ENCODE measurements at places on chromosomes 2 and 18.
A peak's percentile ranks its signal among the peaks of the same experiment; 100 is the strongest.

- H3K4me1 ChIP-seq = no peaks in the 10 kb centered on the region
- no peak overlapping the region for H3K27ac ChIP-seq
- no peak for DNase-seq
- no peaks in the 10 kb centered on the region for H3K36me3 ChIP-seq
- no peaks in the 10 kb centered on the region for H3K27me3 ChIP-seq
- no peak overlapping the region for H3K4me3 ChIP-seq
Measured at GRCh38 chr2:50885948-50886347, 146.0 kb downstream of the NRXN1 start.

GRCh38 chr2:68391099-68391498 is 26.0 kb downstream of the PLEK start:
- H3K4me1 ChIP-seq = 0 out of 2 replicates have a peak, but pooled peaks cover 5% of the 10 kb centered on the region
- no peak for DNase-seq
- no peaks in the 10 kb centered on the region for H3K27me3 ChIP-seq
- H3K27ac ChIP-seq = no peak overlapping the region
- no peaks in the 10 kb centered on the region for H3K36me3 ChIP-seq
- no peak overlapping the region for H3K4me3 ChIP-seq

DNA sequence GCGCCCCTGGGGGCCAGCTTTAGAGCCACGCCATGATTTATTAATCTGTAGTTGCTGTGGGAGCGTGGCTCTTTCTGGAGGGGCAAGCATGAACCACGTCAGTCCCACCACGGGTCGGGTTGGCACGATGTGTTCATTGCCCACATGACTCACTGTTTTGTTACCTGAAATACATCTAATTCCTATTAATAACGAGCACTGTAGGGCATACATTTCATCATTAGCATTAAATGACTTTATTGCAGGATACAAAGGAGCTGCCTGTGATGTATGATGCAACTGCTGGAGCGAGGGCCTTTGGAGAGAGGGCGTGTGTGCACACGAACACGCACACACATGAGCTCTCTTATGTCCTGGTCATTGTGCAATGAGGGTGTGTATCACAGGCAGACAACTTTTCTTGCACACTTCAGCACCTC is 127.0 kb downstream of the INHBB start:
- H3K27me3 ChIP-seq = no peaks in the 10 kb centered on the region
- no peaks in the 10 kb centered on the region for H3K36me3 ChIP-seq
- no peak overlapping the region for H3K4me3 ChIP-seq
- H3K4me1 ChIP-seq = peaks cover 89% of the 10 kb centered on the region
- DNase-seq = no peak

DNA sequence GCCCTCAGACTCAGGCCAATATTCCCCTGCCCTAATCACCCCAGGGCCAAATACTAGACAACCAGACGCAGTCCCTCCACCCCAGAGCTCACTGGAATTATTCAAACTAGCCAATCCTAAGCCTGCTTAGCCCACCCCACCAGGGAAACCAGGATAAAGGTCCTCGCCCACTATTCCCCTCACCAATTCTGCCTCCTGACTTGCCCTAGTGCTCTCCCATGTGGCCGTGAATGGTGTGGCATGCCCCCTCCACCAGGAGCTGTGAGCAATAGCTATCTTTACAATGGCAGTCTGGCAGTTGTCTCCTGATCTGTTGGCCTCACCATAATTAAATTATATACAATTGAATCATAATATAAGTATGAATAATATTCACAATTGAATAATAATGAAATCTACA is 42.3 kb downstream of the FAM124B start:
- no peak overlapping the region for H3K4me3 ChIP-seq
- no peak overlapping the region for H3K27ac ChIP-seq
- DNase-seq = peak; percentile 16
- no peaks in the 10 kb centered on the region for H3K27me3 ChIP-seq

DNA sequence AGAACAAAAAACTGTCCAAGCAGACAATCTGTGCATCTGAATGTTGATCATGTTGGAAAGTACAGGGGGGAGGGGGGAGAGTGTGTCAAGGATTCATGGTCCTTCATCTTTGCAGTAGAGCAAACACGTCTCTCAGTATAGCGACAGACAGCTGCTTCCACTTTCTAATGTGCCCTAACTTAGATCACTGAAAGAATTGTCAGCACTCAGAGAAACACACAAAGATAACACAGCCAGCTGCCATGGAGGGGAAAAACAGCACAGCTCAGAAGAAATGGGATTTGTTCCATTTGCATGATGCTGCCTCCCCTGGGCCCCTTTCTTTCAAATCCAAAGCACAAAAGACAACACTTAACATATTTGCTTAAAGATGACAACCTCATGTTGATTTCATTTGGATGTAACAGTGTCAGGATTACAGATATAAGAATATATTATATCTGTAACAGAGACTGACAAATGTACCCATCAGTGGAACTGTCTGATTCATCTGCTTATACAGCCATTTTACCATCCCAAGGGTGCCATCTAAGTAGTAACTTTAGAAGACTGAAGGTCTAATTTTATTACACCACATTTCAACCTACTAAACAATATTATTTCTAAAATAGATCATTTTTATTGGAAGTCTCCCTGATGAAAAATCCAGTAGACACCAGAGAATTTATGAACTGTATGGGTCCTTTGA is 17.7 kb downstream of the FIGN start:
- H3K27ac ChIP-seq = no peak overlapping the region
- H3K4me1 ChIP-seq = peaks cover 18% of the 10 kb centered on the region
- H3K36me3 ChIP-seq = no peaks in the 10 kb centered on the region
- H3K4me3 ChIP-seq = no peak overlapping the region
- peak; percentile 16 for DNase-seq

GRCh38 chr18:12340945-12341660 is 33.1 kb downstream of the TUBB6 start:
- H3K27ac ChIP-seq = no peak overlapping the region
- no peak for DNase-seq
- no peak overlapping the region for H3K4me3 ChIP-seq
- no peaks in the 10 kb centered on the region for H3K27me3 ChIP-seq
- peaks cover 20% of the 10 kb centered on the region for H3K36me3 ChIP-seq

DNA sequence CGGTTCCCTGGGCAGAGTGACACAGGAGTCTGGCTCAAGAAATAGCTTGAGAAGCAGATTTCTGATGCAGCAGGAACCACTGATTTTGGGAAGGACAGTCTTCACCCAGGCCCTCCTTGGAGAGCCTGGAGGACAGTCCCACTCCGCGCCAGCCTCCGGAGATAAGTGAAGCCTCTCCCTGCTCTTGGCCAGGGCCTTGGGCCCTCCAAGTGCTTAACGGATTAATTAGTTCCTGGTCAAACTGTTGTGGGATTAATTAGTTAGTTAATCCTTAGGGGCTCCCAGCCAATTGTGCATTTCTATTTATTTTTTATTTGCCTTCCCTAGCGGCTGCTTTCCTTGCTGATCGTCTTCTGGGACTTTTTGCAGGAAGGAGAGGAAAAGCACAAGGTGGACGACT is 19.6 kb downstream of the CPLX4 start:
- no peak for DNase-seq
- no peak overlapping the region for H3K4me3 ChIP-seq
- no peaks in the 10 kb centered on the region for H3K4me1 ChIP-seq

DNA sequence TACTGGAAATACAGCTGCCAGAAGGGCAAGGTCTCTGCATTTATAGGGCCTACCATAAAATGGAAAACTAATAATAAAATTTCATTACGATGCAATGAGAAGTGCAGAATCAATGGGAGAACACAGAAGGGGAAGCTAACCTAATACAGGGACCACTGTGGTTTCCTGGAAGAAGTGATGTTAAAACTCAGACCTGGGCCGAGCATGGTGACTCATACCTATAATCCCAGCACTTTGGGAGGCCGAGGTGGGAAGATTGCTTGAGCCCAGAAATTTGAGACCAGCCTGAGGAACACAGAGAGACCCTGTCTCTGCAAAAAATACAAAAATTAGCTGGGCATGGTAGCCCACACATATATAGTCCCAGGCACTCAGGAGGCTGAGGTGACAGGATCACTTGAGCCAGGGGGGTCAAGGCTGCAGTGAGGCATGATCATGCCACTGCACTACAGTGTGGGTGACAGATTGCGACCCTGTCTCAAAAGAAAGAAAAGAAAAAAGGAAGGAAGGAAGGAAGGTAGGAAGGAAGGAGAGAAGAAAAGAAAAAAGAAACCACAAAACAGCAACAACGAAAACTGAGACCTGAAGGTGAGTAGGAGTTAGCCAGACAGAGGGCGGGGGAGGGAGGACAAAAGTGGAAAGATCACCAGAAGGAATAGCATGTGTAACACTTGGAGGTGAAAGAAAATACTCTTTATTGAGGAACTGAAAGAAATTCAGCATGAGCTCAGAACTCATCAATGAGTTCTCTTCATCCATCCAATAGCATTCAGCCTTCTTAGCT is 58.3 kb upstream of the DTNA start:
- H3K4me1 ChIP-seq = no peaks in the 10 kb centered on the region
- H3K36me3 ChIP-seq = no peaks in the 10 kb centered on the region
- no peak overlapping the region for H3K4me3 ChIP-seq
- H3K27ac ChIP-seq = no peak overlapping the region
- no peak for DNase-seq

GRCh38 chr2:113940891-113941290 is 51.0 kb downstream of the ACTR3 start:
- no peak for DNase-seq
- H3K4me1 ChIP-seq = no peaks in the 10 kb centered on the region
- H3K36me3 ChIP-seq = peaks cover 47% of the 10 kb centered on the region
- no peak overlapping the region for H3K4me3 ChIP-seq

DNA sequence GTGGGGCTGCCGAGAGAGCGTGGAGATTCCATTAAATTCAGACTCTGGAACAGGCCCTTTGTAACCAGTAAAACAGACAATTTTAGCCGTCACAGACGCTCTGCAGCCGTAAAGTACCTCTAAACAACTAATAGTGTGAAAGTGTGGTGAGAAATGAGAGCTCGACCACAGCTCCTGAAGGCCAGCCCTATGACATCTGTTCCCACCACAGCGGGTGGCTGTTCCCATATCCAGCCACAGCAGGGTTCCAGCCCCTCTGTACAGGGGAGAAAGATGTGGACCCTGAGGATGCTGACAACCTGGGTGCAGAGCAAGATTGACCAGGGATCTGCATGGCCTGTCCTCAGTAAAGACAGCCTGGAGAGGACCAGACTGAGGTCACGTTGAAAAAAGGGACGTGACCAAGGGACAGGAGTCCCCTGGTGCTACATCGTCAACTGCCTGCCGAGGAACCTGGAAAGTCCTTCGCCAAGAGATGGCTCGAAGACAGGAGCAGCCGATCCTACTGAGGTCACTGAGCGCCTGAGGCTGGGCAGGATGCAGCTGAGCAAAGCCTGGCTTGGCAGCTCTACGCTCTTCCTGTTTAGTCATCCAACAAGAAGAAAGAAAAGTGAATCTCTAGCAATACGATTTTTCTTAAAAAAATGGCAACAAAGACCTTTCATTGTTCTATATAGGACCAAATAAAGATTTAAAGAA is 831.7 kb downstream of the RNF144A start:
- H3K4me3 ChIP-seq = no peak overlapping the region
- no peak overlapping the region for H3K27ac ChIP-seq
- H3K36me3 ChIP-seq = no peaks in the 10 kb centered on the region
- no peaks in the 10 kb centered on the region for H3K27me3 ChIP-seq

DNA sequence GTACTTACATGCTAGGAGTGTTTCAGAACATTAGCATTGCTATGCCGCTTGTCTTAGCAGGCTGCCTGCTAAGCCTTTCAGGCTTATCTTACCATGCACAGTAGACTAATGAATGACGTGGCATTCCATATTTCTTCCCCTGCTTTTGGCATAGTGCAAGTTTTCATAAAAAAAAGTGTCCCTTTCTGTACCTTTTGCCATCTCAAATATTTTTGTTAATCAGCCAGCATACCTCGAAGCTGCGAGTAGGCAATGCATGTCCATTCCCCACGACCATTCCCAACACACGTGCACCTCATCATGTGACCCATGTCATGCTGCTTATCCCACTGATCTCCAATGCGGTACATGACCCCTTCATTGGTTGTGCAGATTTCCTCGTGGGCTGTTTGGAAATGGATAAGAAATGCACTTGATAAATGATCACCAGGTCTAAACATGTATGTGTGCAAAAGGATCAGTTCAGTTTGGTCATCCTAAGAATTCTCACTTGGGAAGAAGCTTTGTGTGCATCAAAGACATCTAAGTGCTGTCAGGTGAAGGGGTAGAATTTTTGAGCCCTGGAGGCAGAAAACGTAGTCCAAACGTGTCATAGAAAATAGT is 13.9 kb downstream of the FN1 start:
- peaks cover 72% of the 10 kb centered on the region for H3K36me3 ChIP-seq
- peak overlapping the region; percentile 77 for H3K27ac ChIP-seq
- no peak overlapping the region for H3K4me3 ChIP-seq
- no peaks in the 10 kb centered on the region for H3K27me3 ChIP-seq
- no peak for DNase-seq
- H3K4me1 ChIP-seq = peaks cover 97% of the 10 kb centered on the region

GRCh38 chr18:13455471-13455870 is 236.9 kb downstream of the LDLRAD4 start:
- no peak overlapping the region for H3K27ac ChIP-seq
- DNase-seq = no peak
- no peak overlapping the region for H3K4me3 ChIP-seq
- H3K27me3 ChIP-seq = no peaks in the 10 kb centered on the region

- H3K36me3 ChIP-seq = no peaks in the 10 kb centered on the region
- H3K4me1 ChIP-seq = no peaks in the 10 kb centered on the region
- no peaks in the 10 kb centered on the region for H3K27me3 ChIP-seq
Measured at GRCh38 chr18:66124394-66124793, 373.6 kb downstream of the CDH7 start.

DNA sequence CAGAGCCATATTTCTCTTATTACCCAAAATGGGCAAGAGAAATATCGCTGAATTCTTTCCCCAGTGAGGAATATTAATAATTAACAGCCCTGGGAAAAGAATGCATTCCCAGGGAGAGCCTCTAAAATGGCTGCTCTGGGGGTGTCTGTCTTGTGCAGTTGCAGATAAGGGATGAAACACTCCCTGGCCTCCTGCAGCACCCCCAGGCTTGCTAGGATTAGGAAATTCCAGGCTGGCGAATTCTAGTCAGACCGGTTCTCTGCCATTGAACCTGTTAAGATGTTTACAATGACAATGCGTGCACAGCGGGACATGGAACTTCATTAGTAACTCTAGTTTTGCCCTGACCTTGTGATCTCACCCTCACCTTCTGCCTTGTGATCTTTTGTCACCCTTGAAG is 24.5 kb downstream of the MRPL30 start:
- no peaks in the 10 kb centered on the region for H3K4me1 ChIP-seq
- no peak overlapping the region for H3K4me3 ChIP-seq
- DNase-seq = no peak

DNA sequence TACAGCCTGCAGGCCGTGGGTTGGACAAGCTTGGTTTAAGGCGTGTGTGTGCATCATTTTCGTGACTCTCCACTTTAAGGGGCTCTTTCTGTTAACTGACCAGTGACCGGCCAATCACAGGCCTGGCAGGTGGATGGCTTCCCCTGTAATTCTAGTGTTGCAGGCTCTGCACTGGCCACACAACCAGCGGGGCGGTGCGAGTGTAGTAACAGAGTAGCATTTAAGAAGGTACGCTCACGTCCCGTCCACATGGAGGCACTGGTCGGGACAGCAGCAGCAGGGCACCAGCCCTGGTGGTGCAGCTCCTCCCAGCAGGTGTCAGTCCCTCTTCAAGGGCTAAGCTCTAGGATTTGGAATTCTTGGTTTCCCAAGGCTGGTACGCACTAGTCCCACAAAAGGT is 8.0 kb upstream of the ANO7 start:
- DNase-seq = no peak
- H3K27ac ChIP-seq = no peak overlapping the region
- H3K4me1 ChIP-seq = no peaks in the 10 kb centered on the region

- no peak for DNase-seq
- H3K27ac ChIP-seq = no peak overlapping the region
- H3K36me3 ChIP-seq = peaks cover 11% of the 10 kb centered on the region
- H3K4me3 ChIP-seq = no peak overlapping the region
Measured at GRCh38 chr18:48548921-48549320, 10.1 kb downstream of the CTIF start.
